Activated CD4-positive, alpha-beta T cell treated with anti-CD3 and anti-CD28 coated beads for 36 hours (primary cell): ENCODE measurements at places on chromosomes 6 and 20. TPM values are rescaled to one million over a fixed set of nuclear protein-coding genes. Genes with fewer than 3 reads are reported as not detected.
A peak's percentile ranks its signal among the peaks of the same experiment; 100 is the strongest.

TCP11 gene
- total RNA-seq, result not detected

DNA sequence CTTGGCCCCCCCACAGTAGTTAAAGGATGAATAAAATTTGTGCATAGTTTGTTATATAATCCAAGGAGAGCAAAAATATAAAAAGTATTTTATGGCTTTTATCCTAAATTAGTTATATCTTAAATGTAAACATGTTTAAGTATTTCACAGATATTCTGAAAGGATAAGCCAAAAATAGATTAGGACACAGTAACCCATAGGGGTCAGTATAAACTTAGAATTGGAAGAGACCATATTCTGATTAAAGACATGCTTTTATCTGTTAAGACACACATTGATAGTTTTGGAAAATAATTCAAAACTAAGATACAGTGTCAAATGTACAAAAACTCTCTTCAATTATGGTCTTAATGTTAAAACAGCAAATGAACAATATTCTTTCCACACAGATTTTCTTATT is 4.5 kb upstream of the SERINC1 start:
- H3K4me1 ChIP-seq, result no peaks in the 10 kb centered on the region
- H3K4me3 ChIP-seq, result no peak overlapping the region
- H3K36me3 ChIP-seq, result peaks cover 5% of the 10 kb centered on the region
- DNase-seq, result no peak
- no peak overlapping the region for H3K27ac ChIP-seq

BACH2 gene
- total RNA-seq, result 87.3 TPM

DNA sequence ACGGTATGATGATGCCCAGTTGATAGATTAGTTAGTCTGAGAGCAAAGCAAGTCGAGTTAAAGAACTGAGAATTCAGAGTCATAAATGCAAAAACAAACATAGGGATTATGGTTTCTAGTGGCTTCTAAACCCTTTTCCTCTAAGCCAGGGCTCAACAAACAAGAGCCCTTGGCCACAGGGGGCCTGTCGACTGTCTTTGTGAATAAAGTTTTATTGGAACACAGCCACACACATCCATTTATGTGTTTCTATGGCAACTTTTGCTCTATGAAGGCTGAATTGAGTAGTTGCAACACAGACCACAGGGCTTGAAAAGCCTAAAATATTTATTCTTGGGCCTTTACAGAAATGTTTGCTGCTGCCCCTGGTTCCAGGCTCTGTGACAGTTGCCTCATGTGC is 76.2 kb downstream of the SLC24A3 start:
- no peaks in the 10 kb centered on the region for H3K4me1 ChIP-seq
- H3K27me3 ChIP-seq, result no peaks in the 10 kb centered on the region
- no peak overlapping the region for H3K4me3 ChIP-seq
- H3K27ac ChIP-seq, result no peak overlapping the region
- no peak for DNase-seq

GRCh38 chr6:108541843-108542759 is 18.6 kb upstream of the FOXO3 start:
- H3K4me3 ChIP-seq, result no peak overlapping the region
- H3K27ac ChIP-seq, result no peak overlapping the region
- peak; percentile 81 for DNase-seq
- peaks cover 7% of the 10 kb centered on the region for H3K4me1 ChIP-seq
- no peaks in the 10 kb centered on the region for H3K27me3 ChIP-seq

GRCh38 chr20:34375977-34376430 is 12.9 kb downstream of the ITCH start:
- H3K27ac ChIP-seq, result no peak overlapping the region
- H3K27me3 ChIP-seq, result no peaks in the 10 kb centered on the region
- no peak overlapping the region for H3K4me3 ChIP-seq
- H3K36me3 ChIP-seq, result peaks cover 30% of the 10 kb centered on the region
- peaks cover 23% of the 10 kb centered on the region for H3K4me1 ChIP-seq

GRCh38 chr6:2990248-2990931 is 9.3 kb upstream of the NQO2 start:
- peak overlapping the region; percentile 99 for H3K27ac ChIP-seq
- no peaks in the 10 kb centered on the region for H3K36me3 ChIP-seq
- peak; percentile 38 for DNase-seq
- H3K27me3 ChIP-seq, result no peaks in the 10 kb centered on the region
- peaks cover 20% of the 10 kb centered on the region for H3K4me1 ChIP-seq

- no peak overlapping the region for H3K4me3 ChIP-seq
- no peaks in the 10 kb centered on the region for H3K36me3 ChIP-seq
- DNase-seq, result peak; percentile 56
- H3K4me1 ChIP-seq, result no peaks in the 10 kb centered on the region
- peaks cover 2% of the 10 kb centered on the region for H3K27me3 ChIP-seq
Observed at GRCh38 chr20:19995220-19995863, 21.8 kb upstream of the NAA20 start.

GRCh38 chr6:140940251-140940925 is 1192.3 kb upstream of the GJE1 start:
- no peaks in the 10 kb centered on the region for H3K4me1 ChIP-seq
- no peak for DNase-seq
- H3K27ac ChIP-seq, result no peak overlapping the region
- H3K36me3 ChIP-seq, result no peaks in the 10 kb centered on the region
- H3K27me3 ChIP-seq, result peaks cover 4% of the 10 kb centered on the region

FAM110A gene
- 15.5 TPM for total RNA-seq

DNA sequence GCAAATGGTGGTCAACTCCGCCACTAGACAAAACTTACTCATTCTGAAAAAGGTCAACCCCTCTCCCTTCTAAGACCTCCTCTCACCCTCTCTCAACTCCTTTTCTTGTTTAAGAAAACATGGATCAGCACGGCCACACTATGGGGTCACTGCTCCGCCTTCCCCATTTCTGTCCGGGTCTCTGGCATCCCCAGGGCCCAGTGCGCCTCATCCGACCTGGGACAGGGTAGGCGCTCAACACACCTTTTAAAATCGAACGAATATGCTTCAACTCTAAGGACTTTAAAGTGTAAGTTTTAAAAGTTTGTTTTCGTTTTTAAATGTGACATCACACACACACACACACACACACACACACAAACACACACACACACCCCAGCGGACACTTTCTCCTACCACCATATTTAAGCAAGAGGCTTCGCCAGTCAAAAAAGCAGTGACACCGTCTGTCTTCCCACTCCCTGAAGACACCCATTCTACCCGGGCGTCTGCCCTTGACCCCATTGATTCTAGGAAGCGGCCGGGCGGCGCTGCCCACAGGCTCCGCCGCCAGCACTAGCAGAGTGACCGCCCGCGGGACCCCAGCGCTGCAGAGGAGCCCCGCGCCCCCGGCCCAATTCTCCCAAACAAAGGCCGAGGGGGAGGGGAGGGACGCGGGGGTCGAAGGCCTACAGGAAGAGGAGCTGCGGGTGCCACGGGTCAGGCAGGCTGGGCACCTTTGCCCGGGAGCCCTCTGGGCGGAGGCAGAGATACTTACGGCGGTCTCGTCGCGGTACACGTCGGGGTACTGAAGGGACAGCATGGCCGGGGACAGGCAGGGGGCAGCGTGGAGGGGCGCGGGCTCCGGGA is 568 bp downstream of the PREP start:
- H3K27ac ChIP-seq, result peak overlapping the region; percentile 86
- H3K4me3 ChIP-seq, result peak overlapping the region; percentile 85
- peaks cover 2% of the 10 kb centered on the region for H3K27me3 ChIP-seq
- peak; percentile 53 for DNase-seq
- H3K4me1 ChIP-seq, result peaks cover 66% of the 10 kb centered on the region
- peaks cover 3% of the 10 kb centered on the region for H3K36me3 ChIP-seq

DNA sequence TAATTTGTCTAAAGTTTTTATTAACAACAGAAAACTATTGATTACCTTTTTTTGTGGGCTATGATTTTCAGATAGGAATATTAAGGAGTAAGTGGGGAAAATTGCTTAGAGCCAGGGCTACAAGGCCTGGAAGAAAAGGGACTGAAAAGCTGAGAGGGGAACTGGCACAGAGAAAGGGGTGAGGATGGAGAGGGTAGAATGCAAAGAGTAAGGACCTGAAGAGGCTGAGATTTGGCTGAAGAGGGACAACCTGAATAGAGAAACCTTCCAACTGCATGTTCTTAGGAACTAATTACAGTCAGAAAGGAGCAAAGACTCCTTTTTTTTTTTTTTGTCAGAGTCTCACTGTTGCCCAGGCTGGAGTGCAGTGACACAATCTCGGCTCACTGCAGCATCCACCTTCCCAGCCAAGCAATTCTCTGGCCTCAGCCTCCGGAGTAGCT is 16.7 kb downstream of the BTN2A1 start:
- H3K4me3 ChIP-seq, result peak overlapping the region; percentile 100
- H3K4me1 ChIP-seq, result peaks cover 38% of the 10 kb centered on the region
- no peaks in the 10 kb centered on the region for H3K27me3 ChIP-seq
- H3K36me3 ChIP-seq, result peaks cover 30% of the 10 kb centered on the region
- H3K27ac ChIP-seq, result peak overlapping the region; percentile 100
- no peak for DNase-seq

DNA sequence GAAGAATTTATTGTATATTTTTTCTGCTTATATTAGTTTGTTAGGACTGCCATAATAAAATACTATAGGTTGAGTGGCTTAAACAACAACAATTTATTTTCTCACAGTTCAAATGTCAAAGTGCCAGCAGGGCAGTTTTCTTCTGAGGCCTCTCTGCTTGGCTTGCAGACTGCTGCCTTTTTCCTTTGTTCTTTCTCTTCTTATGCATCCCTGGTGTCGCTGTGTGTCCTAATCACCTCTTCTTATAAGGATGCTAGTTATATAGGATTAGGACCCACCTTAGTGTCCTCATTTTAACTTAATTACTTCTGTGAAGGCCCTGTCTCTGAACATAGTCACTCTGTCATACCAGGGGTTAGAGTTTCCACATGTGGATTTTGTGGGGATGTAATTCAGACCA is 354.4 kb downstream of the NKAIN2 start:
- no peak for DNase-seq
- H3K27me3 ChIP-seq, result no peaks in the 10 kb centered on the region
- H3K4me3 ChIP-seq, result no peak overlapping the region
- H3K27ac ChIP-seq, result no peak overlapping the region
- no peaks in the 10 kb centered on the region for H3K4me1 ChIP-seq

- no peaks in the 10 kb centered on the region for H3K27me3 ChIP-seq
- no peak overlapping the region for H3K4me3 ChIP-seq
- H3K36me3 ChIP-seq, result no peaks in the 10 kb centered on the region
- no peaks in the 10 kb centered on the region for H3K4me1 ChIP-seq
- no peak for DNase-seq
Observed at GRCh38 chr6:142384519-142385254, 82.9 kb downstream of the ADGRG6 start.

DNA sequence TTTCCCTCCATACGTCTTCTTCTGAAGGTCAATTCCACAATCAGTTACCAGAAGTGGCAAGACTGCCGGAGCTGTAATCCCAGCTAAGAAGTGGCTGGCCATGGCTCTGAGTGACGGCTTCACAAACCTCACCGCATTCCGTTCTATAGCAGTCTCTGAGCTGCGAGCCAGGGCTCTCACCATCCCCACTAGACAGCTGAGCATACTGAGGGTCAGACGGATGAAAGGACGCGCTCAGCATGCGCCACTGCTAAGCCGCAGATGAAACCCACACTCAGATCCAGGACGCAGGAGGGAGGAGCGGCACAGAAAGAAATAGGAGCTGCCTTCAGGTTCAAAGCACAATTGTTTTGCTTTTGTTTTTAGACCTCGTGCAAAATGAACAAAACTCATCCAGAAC is 97.9 kb downstream of the ANKRD60 start:
- no peaks in the 10 kb centered on the region for H3K36me3 ChIP-seq
- H3K27me3 ChIP-seq, result peaks cover 55% of the 10 kb centered on the region
- H3K4me1 ChIP-seq, result peaks cover 12% of the 10 kb centered on the region
- no peak overlapping the region for H3K27ac ChIP-seq
- DNase-seq, result no peak
- H3K4me3 ChIP-seq, result no peak overlapping the region

CRISP2 gene
- total RNA-seq, result not detected

GRCh38 chr6:3138341-3138740 is 19.0 kb downstream of the TUBB2A start:
- H3K36me3 ChIP-seq, result peaks cover 28% of the 10 kb centered on the region
- no peak overlapping the region for H3K27ac ChIP-seq
- H3K4me1 ChIP-seq, result peaks cover 7% of the 10 kb centered on the region
- no peaks in the 10 kb centered on the region for H3K27me3 ChIP-seq

RIPPLY2 gene
- not detected for total RNA-seq

- no peak for DNase-seq
- H3K4me1 ChIP-seq, result no peaks in the 10 kb centered on the region
- H3K27ac ChIP-seq, result no peak overlapping the region
- H3K4me3 ChIP-seq, result no peak overlapping the region
Observed at GRCh38 chr6:5142915-5143314, 57.8 kb downstream of the PPP1R3G start.

GRCh38 chr6:159715605-159716004 is 11.7 kb upstream of the WTAP start:
- no peaks in the 10 kb centered on the region for H3K27me3 ChIP-seq
- no peak overlapping the region for H3K4me3 ChIP-seq
- peaks cover 9% of the 10 kb centered on the region for H3K4me1 ChIP-seq
- H3K27ac ChIP-seq, result no peak overlapping the region
- no peak for DNase-seq

C6orf163 gene
- total RNA-seq, result 1.5 TPM

GRCh38 chr6:50707652-50708300 is 5.5 kb upstream of the TFAP2D start:
- no peaks in the 10 kb centered on the region for H3K36me3 ChIP-seq
- H3K27ac ChIP-seq, result no peak overlapping the region
- H3K4me3 ChIP-seq, result no peak overlapping the region
- peaks cover 56% of the 10 kb centered on the region for H3K27me3 ChIP-seq
- DNase-seq, result no peak

DNA sequence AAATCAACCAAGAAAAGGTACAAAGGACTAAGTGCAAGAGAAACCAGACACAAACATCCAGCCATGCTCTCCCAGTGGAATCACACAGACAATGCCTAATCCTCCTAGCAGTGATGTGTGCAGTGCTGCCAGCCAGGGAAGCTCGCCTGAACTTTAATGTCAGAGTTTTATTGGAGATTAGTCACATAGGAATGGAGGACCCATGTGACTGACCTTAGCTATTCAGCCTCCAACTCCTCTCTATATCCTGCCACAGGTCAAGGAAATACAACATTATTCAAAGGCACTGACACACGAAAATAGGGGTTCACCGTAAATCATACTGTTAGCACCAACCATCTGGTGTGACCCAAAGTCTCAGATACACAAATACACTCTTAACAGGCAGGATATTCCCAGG is 684.6 kb downstream of the DOK5 start:
- no peak overlapping the region for H3K4me3 ChIP-seq
- no peak for DNase-seq
- H3K36me3 ChIP-seq, result no peaks in the 10 kb centered on the region
- H3K4me1 ChIP-seq, result no peaks in the 10 kb centered on the region
- no peak overlapping the region for H3K27ac ChIP-seq
- H3K27me3 ChIP-seq, result no peaks in the 10 kb centered on the region

- H3K4me3 ChIP-seq, result no peak overlapping the region
- H3K27ac ChIP-seq, result no peak overlapping the region
- no peaks in the 10 kb centered on the region for H3K36me3 ChIP-seq
- no peak for DNase-seq
- no peaks in the 10 kb centered on the region for H3K27me3 ChIP-seq
- H3K4me1 ChIP-seq, result no peaks in the 10 kb centered on the region
Observed at GRCh38 chr6:149014631-149015534, 268.1 kb downstream of the UST start.

GRCh38 chr6:13913226-13914001 is 11.3 kb upstream of the RNF182 start:
- H3K4me3 ChIP-seq, result no peak overlapping the region
- no peaks in the 10 kb centered on the region for H3K36me3 ChIP-seq
- no peak for DNase-seq
- H3K27ac ChIP-seq, result no peak overlapping the region

EBF4 gene
- total RNA-seq, result 3.7 TPM

GRCh38 chr20:49431329-49431728 is 51.1 kb downstream of the KCNB1 start:
- H3K36me3 ChIP-seq, result no peaks in the 10 kb centered on the region
- peaks cover 9% of the 10 kb centered on the region for H3K27me3 ChIP-seq
- no peak for DNase-seq
- H3K27ac ChIP-seq, result no peak overlapping the region
- no peaks in the 10 kb centered on the region for H3K4me1 ChIP-seq
- H3K4me3 ChIP-seq, result no peak overlapping the region

ULBP1 gene
- total RNA-seq, result 2.7 TPM

SIGLEC1 gene
- not detected for total RNA-seq
